NCI-H774 (cell line): ENCODE measurements at places on chromosomes 2 and 18.

DNA sequence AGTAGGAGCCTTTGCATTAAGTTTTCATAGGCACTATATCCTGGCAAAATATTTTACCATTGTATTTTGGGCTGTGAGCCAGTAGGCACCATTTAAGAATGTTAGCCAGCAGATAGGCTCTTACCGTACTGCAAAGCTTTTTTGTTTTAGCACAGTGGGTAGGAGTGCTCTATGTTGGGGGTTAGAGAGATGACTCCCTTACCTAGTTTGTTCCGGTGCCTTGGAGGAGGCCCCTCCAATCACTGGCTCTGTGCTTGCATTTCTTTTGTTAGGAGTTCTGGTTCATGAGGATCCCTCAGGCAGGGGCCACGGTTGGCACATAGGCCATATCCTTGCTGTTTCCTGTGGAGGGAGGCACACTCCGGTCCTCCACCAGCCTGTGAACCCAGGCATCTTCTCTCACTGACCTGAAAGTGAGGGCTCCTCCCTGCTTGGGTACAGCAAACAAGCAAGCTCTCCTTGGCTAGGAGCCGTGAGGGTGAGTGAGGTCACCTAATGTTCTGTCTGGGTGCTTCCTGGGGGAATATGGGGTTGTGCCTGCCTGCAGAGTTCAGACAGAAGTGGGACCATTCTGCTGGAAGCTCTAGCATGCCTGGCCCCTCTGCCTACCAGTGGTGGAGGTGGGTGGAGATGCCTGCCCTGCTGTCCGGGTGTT, 29.8 kb downstream of the LTBP1 start:
- no peak for DNase-seq

GRCh38 chr2:74911061-74911460, 47.4 kb upstream of the POLE4 start:
- DNase-seq, result no peak

DNA sequence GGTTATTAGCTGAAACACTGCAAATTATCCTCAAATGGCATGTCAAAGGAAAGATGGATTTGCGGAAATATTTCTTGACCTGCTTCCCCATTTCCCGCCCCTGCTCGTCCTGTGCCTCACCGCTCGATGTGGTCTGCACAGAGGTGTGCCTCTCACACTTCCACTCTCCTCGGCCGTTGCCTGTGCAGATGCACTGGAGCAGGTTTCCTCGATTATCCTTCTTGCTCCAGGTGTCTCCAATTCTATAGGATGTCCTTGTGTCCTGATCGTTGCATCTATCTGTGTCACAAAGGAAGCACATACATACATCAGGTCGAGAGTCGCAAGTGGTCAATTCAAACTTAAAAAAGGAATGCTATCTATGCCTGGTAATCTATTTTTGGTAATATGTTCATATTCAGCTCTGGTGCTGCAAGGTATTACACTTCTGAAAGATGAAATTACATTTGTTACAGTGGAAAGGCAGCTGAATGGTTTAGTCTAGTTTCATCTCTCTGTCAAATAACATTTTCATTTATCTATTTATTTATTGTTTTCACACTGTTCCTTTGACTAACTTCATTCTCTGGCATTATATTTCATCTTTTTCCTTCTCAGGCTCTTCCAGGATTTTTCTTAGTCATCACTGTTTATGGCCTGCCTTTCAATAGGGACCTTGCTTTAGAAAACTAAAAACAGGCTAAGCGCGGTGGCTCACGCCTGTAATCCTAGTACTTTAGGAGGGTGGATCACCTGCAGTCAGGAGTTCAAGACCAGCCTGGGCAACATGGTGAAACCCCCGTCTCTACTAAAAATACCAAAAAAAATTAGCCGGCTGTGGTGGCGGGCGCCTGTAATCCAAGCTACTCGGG, 7.6 kb downstream of the FN1 start:
- DNase-seq, result no peak

DNA sequence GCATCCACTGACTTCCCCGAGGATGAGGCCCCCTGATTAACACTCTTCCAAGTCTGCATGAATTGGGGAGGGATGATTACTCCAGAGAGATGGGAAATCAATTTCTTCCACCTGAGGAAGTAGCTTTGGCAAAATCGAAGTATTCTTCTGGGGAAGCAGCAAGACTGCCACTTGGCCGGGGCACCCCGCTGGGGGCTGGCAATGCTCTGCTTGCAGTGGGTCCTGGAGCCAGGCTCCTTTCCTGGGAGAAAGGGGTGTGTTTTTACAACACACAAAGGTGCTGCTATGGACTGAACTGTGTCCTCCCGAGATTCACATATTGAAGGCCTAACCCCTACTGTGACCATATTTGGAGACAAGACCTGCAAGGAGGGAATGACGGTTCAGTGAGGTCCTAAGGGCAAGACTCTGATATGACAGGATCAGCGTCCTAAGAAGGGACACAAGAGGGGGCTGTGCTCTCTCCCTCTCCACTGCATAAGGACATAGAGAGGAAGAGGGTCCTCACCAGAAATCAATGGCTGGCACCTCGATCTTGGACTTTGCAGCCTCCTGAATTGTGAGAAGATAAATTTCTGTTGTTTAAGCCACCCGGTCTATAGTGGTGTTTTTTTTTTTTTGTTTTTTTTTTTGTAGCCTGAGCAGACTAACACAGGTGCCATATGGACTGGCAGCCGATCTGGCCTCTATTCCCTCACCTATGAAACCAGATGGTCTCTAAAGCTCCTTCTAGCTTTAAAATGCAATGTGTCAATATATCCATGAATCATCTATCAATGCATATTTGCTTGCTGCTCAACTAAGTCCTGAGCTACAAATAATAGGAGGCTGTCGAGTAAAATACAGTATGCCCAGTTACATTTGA, 3.6 kb upstream of the SMARCAL1 start:
- no peak for DNase-seq

DNA sequence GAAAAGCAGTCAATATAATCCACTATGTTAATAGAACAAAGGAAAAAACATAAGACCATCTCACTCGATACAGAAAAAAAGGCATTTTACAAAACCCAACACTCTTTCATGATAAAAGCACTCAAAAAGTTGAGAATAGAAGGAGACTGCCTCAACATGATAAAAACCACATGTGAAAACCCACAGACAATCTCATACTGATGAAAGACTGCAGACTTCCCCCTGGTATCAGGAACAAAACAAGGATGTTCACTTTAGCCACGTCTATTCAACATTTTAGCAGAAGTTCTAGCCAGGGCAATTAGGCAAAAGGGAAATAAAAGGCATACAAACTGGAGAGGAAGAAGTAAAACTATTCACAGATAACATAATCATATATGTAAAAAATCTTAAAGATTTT, 285.9 kb downstream of the EIPR1 start:
- DNase-seq, result no peak

DNA sequence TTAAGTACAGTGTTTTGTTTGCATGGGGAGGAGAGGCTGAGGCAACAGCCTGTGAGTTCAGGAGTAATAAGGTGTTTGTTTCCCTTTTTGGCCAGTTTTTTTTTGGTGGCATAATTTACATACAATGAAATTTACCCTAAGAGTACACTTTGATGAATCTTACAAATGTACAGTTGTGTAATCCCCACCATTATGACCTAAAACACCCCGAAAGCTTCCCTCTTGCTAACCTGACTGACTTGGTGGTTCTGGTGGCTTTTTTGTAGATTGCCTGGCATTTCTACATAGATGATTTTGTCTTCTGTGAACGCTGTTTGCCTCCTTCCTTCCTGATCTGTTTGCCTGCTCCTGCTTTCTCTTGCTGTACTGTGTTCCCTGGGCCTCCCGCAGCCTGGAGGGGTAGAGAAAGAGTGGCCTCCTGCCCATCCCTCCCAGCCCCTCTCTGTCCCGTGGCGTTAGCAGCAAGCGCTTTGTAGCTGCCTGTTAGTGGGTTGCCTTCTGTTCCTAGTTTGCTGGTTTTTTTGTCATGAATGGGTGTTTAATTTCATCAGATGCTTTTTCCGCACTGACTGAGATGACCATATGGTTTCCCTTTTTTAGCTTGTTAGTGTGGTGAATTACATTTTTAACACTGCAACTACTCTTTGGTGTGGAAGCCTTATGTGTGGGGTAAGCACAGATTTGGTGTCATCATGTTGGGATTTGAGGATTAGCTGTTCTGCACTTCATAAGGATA, 32.1 kb downstream of the ASAP2 start:
- no peak for DNase-seq

- DNase-seq, result no peak
These were observed 75.2 kb upstream of the RMDN2 start for GRCh38 chr2:37849911-37850310.

GRCh38 chr2:80403081-80403480, 98.5 kb upstream of the LRRTM1 start:
- no peak for DNase-seq

DNA sequence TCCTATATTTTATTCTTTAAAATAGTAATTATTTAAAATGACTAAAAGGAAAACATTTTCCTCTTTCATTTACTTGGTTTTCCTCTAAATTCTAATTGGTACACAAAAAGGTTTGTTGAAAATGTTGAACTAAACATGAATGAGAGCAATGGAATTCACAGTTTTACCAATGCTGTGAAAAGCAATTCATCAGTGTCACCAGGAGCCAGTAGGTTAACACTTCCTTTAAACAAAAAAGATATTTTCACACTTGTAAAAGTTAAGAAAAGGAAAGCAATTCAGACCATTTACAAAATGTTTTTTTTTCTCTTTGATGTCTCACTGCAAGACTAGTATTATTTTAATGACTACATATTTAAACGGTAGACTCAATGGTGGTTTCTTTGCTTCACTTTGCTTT, 341.6 kb downstream of the RIT2 start:
- DNase-seq, result no peak

GRCh38 chr2:120754067-120754960, 18.6 kb downstream of the GLI2 start:
- DNase-seq, result no peak

DNA sequence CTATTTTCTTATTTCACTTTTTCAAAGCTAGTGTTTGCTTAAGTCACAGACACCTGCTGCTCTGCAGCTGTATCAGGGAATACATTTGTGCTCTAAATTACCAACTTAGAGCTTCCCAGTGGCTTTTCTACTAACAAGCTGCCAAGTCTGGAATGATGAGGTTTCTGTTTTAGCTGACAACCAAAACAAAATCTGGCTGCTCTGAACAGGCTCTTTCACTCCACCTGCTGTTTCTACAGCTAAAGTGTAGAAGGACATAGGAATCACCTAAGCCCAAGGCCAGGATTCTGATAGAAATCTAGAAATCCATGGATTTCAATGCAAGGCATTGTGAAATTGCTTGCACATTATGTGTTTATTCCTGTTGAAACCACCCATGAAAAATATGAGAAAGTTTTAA, 201.2 kb downstream of the SUCLG1 start:
- peak; percentile 27 for DNase-seq

DNA sequence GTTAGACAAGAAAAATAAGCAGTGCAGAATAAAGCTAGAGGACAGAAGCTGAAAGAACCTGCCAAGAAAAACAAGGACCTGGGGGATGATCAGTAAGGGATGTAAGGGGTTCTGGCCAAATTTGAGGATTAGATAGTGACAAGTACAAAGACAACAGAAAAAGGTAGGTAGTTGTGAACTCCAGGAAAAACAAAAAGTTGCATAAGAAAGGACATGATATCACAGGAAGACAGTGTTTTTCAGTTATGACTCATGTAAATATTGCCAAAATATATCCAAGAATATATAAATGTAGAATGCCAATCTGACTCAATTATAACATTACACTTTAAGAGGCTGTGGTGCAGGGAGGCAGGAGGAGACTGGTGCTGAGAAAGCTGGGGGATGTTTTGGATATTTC, 209.8 kb upstream of the SH3BP4 start:
- DNase-seq, result no peak

- no peak for DNase-seq
These were observed 557.9 kb downstream of the CCDC85A start for GRCh38 chr2:56741601-56742102.

GRCh38 chr2:46213906-46214305, 83.3 kb upstream of the EPAS1 start:
- no peak for DNase-seq

- no peak for DNase-seq
These were observed 20.8 kb upstream of the REG3G start for GRCh38 chr2:79004680-79005079.

- DNase-seq, result no peak
These were observed 54.6 kb upstream of the DSC1 start for GRCh38 chr18:31217038-31217849.

DNA sequence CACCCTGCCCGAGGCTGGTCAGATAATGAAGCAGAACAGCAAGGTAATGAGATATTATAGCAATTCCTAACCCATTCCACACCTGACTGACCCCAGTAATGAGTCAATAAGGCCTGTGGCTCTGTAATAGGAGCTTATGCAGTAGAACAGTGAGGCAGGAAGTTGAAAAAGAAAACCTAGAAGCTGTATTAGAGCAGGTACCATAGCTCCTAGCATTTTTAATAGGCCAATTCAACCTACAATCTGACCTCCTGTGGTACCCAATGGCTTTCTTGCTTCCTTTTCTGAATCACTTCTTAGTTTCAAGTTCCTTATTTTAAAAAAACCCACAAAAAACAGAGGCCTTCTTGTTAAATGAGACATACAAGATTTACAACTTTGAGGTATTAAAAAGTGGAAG, 43.6 kb upstream of the MAP2 start:
- no peak for DNase-seq

DNA sequence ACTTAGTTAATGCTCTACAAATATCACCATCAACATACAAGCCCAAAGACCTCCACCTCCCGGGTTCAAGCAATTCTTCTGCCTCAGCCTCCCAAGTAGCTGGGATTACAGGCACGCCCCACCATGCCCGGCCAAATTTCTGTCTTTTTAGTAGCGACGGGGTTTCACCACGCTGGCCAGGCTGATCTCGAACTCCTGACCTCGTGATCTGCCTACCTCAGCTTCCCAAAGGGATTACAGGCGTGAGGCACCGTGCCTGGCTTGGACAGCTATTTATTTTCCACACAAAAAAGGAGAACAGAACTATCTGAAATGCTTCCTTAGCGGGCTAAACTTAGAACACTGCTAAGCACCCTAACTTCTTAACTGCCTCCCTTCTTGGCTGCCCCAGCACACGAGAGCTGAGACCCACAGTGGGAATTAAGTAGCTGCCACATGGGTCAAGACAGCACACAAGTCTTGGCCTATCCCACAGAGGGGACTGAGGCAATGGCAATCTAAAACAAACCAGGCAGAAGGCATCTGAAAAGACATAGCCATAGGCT, 24.8 kb downstream of the CYTIP start:
- DNase-seq, result no peak

GRCh38 chr2:168632709-168633121, 169.7 kb upstream of the NOSTRIN start:
- DNase-seq, result no peak

DNA sequence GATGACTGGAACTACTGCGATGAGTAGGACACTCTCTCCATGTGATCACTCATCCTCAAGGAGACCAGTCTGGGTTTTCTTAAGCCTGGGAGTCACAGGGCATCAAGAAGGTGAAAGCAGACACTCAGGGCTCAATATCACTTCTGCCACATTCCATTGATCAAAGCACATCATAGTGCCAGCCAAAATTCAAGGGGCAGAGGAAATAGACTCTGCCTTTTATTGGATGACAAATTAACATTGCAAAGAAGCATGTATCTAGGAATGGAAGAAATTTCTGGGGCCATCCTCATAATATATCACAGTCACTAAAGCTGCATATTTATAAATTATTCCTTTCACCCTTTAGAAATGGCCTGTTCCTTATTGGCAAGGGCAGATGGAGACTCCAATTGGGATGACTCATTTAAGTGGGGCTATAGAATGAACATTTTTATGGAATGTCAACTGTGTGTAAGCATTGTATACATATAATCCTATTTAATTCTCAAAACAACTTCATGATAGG, 114.8 kb upstream of the CDC42EP3 start:
- DNase-seq, result no peak
